ENCODE measurements at places on chromosomes 6 and 20.

DNA sequence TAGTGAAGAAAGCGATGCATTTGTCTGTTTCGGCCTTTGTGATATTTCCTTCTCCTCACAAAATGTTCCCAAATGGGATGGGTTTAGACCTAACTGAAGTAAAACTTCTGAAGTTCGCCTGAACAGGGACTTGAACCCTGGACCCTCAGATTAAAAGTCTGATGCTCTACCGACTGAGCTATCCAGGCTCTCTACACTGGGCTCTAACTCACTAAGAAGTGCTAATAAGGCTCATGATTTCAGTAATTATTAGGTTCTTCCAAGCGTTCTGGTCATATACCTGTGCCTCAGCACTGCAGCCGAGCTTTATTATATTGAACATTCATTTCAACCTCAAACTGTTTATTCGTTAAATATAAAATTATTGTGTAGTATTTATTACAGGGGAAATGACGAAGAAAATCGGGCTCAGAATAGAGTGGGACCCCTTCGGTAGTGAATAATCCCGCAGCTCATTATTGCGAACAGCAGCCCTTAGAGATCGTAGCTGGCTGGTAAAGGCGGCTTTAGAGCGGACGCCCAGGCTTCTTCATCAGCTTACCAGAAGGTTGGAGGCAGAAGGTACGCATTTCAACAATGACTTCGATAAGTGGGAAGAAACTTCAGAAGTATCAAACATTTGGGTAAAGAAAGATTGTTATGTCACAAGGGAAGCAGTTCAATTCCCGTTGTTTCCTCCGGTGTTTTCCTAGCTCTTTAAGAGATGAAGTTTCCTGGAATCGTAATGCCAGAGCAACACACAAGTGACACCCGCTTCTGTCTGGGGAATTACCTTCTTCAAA is 119.0 kb upstream of the ZNF184 start:
- no peak for DNase-seq

- DNase-seq = no peak
Measured at GRCh38 chr6:13159300-13159699, 169.0 kb downstream of the TBC1D7 start.

DNA sequence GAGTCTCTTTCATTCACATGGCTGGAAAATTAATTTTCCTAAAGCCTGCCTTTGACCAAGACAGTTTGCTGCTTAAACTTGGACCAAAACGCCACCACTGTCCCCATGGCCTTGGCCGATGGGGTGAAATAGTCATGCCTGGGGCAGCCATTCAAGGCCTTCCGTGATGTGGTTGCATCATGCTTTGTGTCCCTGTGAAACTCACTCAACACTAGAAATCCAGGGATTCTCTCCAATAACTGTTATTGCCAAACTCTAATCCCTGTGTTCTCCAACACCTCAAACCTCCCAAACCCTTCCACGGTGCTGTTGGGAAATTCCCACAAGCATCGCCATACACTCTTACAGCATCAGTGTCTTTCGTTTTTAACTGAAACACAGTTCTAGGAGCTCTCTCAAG is 1.4 kb upstream of the TXNDC5 start:
- DNase-seq = no peak

- no peak for DNase-seq
Measured at GRCh38 chr6:158599635-158600034, 39.7 kb downstream of the TMEM181 start.

DNA sequence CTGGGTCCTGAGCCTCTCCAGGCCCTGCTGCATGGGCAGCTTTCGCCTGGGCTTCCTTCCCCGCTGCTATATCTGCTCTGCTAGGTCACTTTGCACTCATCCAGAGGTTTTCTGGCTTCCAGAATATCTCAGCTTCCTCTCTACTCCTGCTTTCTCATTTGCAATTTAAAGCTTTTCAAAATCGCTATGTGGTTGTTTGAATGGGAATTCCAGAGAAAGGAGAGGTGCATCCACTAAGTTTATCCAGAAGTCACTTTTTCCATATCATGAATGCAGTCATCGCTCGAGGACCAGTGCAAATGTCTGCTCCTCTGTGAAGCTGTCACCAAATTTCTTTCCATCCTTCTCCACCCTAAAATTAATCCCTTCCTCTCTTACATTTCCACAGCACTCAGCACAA is 61.2 kb downstream of the SOD2 start:
- DNase-seq = no peak

- no peak for DNase-seq
Measured at GRCh38 chr6:159788753-159789376, 537 bp downstream of the TCP1 start.

- DNase-seq = no peak
Measured at GRCh38 chr20:62625516-62625915, 16.8 kb upstream of the SLCO4A1 start.

DNA sequence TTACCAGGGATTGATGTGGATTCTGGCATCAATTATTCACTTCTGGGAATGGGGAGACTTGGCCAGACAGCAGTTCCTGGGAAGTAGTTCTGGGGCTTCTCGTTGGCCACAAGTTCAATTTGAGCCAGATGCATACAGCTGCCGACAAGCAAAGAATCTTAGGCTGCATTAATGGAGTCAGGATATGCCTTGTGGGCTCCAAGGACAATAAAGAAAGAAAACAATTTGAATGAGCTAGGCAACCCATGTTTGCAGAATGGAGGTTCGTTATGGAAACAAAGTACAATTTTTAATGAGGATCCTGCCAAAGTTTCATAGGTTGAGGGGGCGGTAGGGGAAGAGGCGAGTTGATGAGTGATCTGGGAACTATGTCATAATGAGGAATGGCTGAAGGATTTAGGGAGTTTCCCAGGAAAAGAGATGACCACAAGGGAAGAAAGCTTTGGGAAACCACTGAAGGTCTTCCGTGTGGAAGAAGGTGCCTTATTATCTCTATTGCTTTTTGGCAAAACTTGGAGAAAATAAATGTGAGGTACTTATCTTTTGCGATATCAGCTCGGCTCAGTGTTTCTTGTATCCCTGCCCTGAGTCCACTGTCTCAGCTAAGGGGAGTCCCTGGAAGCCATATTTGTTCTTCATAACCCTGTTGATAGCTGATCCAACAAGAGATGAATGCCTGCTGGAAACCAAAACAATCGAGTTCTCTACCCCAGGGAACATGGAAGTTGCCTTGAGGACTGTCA is 181.0 kb upstream of the ZNF217 start:
- no peak for DNase-seq

DNA sequence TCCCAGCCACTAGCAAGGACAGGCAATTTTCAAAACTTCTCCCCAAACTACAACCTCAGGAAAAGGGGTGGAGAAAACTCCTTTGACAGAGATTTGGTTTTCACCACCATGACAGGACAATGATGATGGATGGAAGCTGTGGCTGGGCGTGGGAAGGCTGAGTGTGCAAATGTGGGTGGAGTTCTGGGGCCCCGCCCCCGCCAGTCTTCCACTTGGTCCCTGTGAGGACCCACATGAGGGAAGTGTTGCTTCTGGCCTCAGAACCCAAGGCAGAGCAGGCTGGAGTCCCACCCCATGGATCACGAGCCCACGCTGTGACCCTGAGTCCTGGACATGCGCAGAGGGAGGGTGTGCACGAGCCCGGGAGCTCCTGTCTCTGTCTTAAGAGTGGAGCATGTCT is 21.5 kb upstream of the MRGBP start:
- no peak for DNase-seq

DNA sequence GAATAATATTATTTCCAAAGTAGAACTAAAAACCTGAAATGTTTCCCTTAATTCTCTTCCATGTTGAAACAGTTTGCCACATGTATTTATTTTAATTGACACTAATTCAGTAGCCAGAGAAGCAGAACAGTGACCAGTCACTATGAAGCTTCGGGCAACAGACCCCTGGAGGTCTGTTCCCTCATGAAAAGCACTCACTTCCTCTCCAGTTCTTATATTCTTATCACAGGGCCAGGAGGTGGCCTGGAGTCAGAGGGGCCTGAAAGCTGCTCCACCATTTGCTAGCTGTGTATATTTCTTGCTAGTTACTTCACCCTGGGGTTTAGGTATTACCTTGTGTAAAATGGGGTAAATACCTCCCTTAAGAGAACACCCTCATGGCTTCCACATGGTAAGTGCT is 49.1 kb downstream of the MAP7 start:
- DNase-seq = no peak

DNA sequence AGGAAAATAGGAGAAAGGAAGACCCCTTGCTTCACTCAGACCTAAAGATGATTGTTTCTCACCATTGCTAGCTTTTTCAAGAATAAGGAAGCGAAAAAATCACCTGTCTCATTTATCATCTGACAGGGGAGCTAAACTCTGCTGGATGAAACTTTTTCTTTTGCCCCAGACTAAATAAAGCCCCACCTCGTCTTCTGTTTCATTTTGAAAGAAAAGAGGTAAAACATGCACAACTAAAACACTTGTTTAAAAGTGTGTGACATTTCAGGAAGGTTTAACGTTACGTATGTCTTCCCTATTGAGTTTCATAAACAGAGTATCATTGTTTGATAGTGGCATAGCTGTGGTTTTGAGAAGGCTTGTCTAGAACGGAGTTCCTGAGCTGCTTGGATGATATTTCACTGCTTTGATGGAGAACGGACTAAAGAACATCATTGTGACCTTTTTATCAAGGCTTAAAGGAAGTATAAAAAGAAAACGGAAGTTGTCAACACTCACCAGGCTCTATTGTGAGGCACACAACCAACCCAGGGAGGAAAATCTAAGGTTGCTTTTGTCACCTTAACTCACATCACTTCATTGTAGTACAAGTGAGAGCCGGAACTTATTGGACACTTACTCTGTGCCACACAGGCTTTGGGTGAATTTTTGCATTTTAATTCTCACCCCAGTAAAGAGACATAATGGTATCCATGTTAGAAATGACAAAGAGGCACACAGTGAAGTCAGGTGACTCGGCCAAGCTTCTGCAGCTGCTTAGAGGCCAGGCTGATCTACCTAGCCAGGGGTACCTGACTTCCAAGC is 29.5 kb downstream of the TSHZ2 start:
- DNase-seq = no peak

- no peak for DNase-seq
Measured at GRCh38 chr20:4303136-4303535, 287.8 kb upstream of the RNF24 start.
